ENCODE measurements at places on chromosomes 2 and 18.
A peak's percentile ranks its signal among the peaks of the same experiment; 100 is the strongest.

GRCh38 chr18:45556222-45556621, 59.1 kb upstream of the SLC14A2 start:
- DNase-seq: peak; percentile 59

DNA sequence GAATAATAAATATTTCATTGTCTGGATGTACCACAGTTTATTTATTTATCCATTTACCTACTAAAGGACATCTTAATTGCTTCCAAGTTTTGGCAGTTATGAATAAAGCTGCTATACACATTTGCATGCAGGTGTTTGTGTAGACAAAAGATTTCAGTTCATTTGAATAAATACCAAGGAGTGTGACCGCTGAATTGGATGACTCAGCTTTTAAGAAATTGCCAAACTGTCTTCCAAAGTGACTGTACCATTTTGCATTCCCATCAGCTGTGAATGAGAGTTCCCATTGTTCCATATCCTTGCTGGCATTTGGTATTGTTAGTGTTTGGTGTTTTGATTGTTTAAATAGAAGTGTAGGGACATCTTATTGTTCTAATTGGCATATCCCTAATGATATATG, 36.2 kb upstream of the FMNL2 start:
- DNase-seq: no peak

- no peak for DNase-seq
Measured at GRCh38 chr2:186125156-186125555, 360.9 kb upstream of the ZC3H15 start.

DNA sequence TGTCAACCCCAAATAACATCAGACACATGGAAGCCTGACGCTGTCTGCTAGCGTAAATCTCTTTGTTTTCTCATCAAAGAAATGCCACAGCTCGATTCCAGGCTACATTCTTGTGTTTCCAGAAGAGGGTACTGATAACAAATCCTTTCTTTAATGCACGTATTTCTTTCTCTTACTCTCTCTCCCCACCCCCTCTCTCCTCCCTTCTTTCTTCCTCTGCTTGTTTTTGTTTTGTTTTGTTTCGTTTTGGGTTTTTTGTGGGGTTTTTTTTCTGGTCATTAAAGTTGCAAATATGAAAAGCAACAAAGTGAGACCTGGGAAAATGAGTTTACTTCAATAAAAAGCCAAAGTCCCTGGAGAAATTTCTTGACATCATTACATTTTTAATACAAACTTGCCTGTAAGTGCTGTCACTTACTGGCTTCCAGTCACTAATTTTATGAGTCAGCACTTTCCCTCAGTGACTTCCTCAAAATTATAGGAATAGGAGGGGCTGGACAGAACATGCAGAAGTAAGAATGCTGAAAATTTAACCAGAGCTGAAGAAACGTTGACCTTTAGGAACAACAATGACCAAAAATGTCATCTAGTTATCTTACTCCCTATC, 106.7 kb upstream of the NABP1 start:
- DNase-seq: peak; percentile 75

GRCh38 chr2:127423880-127424279, 5.7 kb downstream of the PROC start:
- no peak for DNase-seq

DNA sequence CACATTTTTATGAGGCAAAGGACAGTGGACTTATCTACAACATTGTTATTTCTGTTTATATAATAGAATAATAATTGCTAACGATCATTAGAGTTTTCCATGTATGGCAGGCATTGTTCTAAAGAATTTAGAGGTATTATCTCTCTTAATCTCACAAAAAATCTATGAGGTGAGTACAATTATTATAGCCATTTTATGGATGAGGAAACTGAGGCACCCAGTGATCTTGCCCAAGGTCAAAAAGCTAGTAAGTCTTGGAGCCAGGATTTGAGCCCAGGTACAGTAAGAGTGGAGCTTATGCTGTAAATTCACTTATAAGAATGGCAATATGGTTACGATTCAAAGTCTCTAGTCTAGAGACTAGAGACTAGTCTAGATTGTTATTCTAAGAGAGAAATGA, 331.7 kb downstream of the PLCL1 start:
- no peak for DNase-seq

- no peak for DNase-seq
Measured at GRCh38 chr18:3821524-3821923, 371.6 kb downstream of the TGIF1 start.

- DNase-seq: no peak
Measured at GRCh38 chr2:61712060-61712459, 141.8 kb downstream of the FAM161A start.

GRCh38 chr2:179049546-179050311, at the start of gene CCDC141:
Gene CCDC141 (minus strand): TSS chr2:179050137. CDS start chr2:179049941, 196 bp downstream.
- peak; percentile 9 for DNase-seq

DNA sequence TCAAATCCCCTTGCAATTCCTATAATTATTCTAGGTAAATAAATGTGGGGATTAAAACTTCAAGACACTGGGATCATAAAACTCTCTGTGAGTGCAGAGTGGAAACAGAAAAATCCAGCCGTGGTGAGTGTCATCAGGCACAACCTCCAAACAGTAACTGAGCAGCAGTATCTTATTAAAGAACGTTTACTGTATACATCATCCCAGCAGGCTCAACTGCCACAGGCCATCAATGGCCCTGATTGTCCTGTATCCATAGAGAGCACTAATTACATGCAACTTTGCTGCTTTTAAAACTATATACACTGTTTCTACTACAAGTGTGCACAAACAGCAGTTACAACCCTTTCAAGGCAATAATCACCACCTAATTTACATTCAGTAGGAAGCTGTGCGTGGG, 23.9 kb downstream of the GAREM1 start:
- DNase-seq: no peak

GRCh38 chr2:27227501-27227900, 10.3 kb downstream of the CAD start:
- no peak for DNase-seq

- DNase-seq: no peak
Measured at GRCh38 chr2:233817995-233818638, 36.2 kb downstream of the HJURP start.

All from hematopoietic multipotent progenitor cell treated with erythropoietin and hydrocortisone succinate and interleukin-3 and kit ligand, for 8 days (in vitro differentiated cells).